Stimulated activated CD8-positive, alpha-beta memory T cell treated with anti-CD3 and anti-CD28 coated beads, Interleukin-7, amount 100 ng/mL, for 48 hours (primary cell): ENCODE measurements at places on chromosomes 1 and 21.
A peak's percentile ranks its signal among the peaks of the same experiment; 100 is the strongest.

- no peak for DNase-seq
Measured at GRCh38 chr1:119731741-119732430, 20.2 kb downstream of the PHGDH start.

DNA sequence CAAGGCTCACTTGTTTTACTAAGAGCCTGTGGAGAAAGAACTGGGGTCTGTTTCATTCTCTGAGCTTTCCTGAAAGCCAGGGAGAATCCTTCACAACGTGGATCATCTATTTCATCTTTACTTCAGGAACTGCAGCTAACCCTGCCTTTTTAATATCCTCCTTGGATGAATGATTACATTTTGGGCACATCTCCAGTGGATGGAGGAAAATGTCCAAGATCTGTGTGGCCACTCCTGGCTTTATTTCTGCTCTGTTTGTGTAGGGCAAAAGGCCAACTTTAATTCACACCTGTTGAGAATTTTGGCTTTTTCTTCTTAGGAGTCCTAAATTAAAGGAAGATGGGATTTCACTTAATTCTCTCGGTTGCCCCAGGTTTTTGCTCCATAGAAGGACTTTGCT is 69.5 kb upstream of the CACNA1E start:
- no peak for DNase-seq

GRCh38 chr1:28129150-28129549 is 40.7 kb upstream of the EYA3 start:
- DNase-seq: no peak

- DNase-seq: no peak
Measured at GRCh38 chr1:228007049-228007800, 427 bp downstream of the WNT3A start.

DNA sequence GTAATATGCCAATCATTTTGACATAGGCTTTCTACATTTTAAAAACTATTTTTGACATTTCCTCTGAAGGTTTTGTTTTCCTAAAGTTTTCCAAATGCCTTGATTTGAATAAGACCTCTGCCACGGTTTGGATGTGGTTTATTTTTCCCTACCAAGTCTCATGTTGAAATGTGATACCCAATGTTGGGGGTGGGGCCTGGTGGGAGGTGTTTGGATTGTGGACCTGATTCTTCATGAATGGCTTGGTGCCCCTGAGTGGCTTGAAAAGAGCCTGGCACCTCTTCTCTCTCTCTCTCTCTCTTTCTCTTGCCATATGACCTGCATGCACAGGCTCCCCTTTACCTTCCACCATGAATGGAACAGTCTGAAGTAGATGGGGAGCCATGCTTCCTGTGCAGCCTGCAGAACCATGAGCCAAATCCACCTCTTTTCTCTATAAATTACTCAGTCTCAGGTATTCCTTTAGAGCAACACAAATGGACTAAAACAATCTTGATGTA is 14.8 kb downstream of the MMEL1 start:
- DNase-seq: no peak

DNA sequence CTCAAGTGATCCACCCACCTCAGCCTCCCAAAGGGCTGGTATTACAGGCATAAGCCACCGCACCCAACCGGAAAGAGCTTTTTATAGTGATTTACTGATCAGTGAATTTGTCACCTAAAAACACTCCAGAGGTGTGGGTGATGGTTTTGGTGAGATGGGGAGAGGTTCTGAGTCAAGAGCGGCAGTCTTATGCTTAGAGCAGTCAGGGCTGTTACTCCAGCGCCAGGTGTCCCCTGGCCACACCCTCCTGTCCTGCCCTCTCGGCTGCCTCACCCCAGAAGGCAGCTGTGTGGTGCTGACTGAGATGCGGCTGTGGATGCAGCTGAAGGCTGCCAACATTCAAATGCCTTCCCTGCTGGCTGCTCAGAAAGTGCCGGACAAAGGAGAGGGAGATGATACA is 94.5 kb upstream of the LPGAT1 start:
- DNase-seq: no peak

DNA sequence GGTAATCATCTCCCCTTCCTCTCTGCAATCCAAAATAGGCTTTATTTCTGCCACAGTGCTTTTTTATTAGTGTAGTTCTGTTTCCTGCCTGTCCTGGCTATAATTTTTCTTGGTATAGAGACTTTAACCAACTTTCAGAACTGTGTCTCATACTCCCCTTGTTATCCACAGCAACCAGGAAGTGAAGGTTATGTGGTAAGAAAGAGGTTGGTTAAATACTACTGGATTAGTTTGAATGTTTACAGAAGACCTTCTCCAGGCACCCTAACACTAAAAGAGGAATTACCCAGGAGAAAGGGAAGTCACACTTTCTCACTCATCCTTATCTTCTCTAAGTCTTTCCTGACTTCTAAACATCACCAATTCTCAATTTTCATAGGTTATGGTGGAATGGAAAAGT is 17.8 kb upstream of the TNFSF4 start:
- DNase-seq: no peak

DNA sequence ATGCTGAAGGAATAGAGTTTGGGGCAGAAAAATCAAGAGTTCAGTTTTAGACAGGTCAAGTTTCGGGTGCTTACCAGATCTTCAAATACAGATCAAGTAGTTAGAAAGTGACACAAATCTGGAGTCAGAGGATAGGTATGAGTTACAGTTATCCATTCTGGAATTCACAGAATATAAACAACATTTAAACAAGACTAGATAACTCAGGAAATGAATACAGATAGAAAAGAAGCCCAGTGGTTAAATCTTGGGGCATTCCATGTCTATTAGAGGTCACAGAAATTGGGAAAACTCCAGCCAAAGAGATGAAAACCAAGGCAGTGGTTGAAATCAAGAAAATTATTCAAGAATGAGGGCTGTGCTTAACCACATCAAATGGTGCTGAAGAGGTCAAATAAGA is 187.0 kb upstream of the HP1BP3 start:
- DNase-seq: no peak

GRCh38 chr1:75673885-75674284 is 50.6 kb upstream of the ACADM start:
- DNase-seq: no peak

- no peak for DNase-seq
Measured at GRCh38 chr1:57492586-57493226, 68.8 kb upstream of the DAB1 start.

DNA sequence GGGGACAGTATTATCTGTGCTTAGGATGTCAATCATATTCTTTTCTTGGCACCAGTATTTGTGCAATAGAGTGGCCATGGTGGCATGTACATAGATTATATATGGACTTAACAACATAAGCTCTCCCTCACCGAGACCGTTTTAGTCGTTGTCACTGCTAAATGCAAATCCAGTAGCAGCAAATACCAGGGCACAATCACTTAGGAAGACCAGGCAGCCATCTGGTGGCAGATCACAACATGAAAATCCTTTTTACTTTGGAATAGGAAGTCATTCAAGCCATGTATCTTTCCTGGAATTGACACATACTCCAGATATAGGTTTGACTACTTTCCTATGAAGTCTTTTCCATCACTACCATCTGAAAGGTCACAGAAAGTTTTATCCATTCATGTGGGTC is 53.2 kb upstream of the C1orf87 start:
- DNase-seq: no peak

- no peak for DNase-seq
Measured at GRCh38 chr21:45838634-45839033, 142.9 kb upstream of the COL6A1 start.

DNA sequence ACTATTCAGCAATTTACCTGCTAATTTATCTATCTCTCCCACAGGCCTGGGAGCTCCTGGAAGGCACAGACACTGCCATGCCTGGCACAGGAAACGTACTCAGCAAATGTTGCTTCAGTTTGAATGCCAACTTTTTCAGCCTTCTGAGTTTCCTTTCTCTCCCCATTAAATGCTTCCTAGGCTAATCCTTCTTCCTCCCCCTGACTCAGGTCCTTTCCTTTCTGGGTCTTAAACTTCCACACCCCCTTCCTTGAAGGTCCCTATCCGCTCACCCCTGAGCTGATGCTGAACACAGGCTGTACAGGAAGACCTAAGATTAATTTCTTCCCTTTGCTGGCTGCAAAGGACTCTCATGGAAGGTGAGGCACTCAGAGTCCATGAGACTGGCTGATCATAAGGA is 40.3 kb upstream of the ECE1 start:
- DNase-seq: no peak

- DNase-seq: no peak
Measured at GRCh38 chr1:37100310-37100709, 66.0 kb upstream of the GRIK3 start.

DNA sequence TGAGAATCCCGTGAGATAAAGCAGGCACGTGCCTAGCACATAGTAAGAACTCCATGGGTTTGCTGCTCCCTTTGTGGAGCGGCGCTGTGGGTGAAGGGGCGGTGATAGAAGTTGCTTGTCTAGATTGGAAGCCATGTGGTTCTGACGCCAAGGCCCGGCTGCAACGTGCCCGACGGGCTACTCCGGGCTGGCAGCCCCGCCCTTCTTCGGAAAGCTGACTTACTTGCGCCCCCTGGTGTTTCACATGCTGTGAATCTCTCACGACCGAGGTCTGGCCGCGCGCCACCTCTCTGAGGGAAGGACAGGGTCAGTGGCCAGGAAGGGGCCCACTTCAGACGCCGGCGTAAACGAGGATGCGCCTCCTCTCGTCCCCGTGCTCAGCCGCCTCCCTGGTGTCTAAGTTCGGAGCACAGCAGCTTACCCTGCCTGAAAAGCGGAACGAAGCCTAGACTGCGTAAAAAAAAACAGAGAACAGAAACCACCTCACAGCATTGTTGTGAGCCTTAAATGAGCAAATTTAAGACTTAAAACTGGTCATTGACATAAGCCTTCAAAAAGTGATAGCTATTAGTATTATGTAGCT is 42.6 kb upstream of the WNT2B start:
- peak; percentile 66 for DNase-seq

- DNase-seq: no peak
Measured at GRCh38 chr21:39961251-39961650, 94.0 kb downstream of the PCP4 start.

GRCh38 chr21:27220416-27220815 is 253.5 kb upstream of the ADAMTS5 start:
- DNase-seq: no peak

- DNase-seq: no peak
Measured at GRCh38 chr1:101108111-101108500, 82.5 kb upstream of the DPH5 start.

DNA sequence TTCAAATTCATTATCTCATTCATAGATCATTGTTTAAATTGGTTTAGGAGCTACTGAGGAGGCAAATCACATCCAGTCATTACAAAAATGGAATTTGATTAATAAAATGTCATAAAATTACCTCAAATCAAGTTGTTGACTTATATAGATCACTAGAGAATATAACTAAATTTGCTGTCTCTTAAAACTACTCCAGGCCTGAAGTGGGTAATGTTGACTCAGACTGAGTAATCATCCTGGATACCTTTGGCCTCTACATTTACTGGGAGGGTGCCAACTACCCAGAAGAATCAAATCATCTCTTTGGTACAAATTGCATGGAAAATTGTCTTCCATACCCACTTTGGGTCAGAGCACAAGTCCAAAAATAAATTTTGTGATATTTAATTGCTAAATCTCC is 191.2 kb upstream of the GREM2 start:
- DNase-seq: no peak

DNA sequence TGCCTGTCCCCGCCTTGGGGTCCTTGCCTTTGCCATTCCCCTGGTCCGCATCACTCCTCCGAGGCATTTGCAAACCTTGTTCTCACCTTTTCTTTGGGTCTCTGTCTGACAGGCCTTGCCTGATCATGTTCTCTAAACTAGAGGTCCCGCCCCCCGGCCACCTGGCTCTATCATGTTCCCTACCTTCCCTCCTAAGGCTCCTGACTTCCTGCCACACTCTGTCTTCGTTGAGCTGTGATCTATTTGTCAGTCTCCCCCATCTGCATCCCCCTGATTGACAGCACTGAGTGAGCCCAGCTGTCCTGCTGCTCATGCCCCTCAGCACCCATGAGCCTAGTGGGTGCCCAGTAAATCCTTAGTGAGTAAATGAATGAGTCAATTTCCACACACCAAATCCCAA is 22.8 kb downstream of the ERG start:
- no peak for DNase-seq

DNA sequence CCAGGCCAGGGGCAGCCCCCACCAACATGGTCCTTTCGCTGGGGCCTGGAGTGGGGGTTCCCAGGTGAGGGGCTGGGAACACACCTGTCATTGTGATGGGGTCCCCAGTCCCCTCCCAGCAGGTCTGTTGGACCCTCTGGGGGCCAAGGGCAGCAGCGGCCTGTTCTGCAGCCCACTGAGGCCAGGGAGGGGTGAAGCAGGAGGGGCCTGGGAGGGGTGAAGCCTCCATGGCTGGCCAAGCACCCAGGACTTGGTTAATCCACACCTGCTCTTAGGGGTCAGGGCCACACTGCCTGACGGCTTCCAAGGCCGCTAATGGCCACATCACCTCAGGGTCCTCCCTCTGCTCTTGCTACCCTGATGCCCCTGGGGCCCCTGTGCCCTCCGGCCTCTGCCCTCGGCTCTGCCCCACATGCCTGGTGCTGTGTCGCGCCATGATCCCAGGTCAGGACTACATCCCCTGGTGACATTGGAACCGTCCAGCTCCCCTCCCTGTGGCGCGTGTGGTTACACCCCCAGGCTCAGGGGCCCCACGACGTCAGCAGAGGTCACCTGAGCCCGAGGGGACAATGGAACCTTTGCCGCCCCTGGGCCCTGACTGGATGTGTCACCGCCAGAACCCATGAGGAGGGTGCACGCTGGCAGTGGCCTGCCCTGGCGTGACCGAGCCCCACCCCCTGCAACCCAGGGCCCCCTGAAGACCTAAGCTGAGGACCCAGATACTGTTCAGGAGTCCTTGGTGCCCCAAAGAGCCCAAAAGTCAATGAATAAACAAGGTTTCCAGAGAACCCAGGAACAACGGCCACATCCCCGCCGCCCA is 7.0 kb downstream of the TNFRSF18 start:
- DNase-seq: no peak

DNA sequence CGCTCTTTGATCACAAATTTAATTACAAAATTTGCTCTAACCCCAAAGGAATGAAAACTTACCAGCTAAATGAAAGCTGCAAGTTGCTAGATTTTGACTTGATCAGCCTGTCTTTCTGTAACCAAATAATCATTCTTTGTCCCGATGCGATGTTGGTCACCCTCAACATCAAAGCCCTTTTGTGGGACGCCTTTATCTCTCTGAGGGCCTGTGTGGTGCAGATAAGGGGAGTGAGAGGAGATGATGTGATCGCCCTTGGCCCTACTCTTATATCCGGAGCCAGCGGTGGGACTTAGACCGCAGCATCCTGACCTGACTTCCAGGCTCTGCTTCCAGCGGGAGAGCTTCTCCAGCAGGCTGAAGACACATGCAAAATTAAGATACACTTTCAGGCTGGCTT is 19.3 kb upstream of the UMODL1 start:
- DNase-seq: no peak
